ENCODE measurements at places on chromosomes 3 and 15. TPM values are rescaled to one million over a fixed set of nuclear protein-coding genes. Genes with fewer than 3 reads are reported as not detected.

The PIAS1 gene
- total RNA-seq: 73.1 TPM

- H3K27ac ChIP-seq: no peak overlapping the region
- no peak overlapping the region for H3K4me3 ChIP-seq
- H3K36me3 ChIP-seq: no peaks in the 10 kb centered on the region
- no peaks in the 10 kb centered on the region for H3K27me3 ChIP-seq
- no peaks in the 10 kb centered on the region for H3K4me1 ChIP-seq
Observed at GRCh38 chr3:181327349-181327748, 337.8 kb upstream of the DNAJC19 start.

DNA sequence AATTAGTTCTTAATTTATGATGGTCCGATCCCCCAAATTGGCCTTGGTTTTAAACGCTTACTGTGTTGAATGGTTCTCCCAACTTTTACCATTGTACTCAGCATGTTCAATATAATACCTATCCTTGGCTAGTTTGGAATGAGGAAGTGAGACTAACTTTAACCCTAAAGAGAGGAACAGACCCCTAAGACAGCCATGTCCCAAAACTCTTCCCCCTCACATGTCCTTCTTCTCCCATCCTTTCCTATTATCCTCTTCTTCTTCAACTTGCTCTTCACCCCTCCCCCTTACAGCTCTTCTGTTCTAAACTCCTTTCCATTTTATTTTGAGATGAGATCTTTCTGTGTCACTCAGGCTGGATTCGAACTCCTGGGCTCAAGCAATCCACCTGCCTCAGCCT lies 116.5 kb downstream of the RBMS3 start:
- H3K36me3 ChIP-seq: no peaks in the 10 kb centered on the region
- DNase-seq: no peak
- no peak overlapping the region for H3K27ac ChIP-seq

DNA sequence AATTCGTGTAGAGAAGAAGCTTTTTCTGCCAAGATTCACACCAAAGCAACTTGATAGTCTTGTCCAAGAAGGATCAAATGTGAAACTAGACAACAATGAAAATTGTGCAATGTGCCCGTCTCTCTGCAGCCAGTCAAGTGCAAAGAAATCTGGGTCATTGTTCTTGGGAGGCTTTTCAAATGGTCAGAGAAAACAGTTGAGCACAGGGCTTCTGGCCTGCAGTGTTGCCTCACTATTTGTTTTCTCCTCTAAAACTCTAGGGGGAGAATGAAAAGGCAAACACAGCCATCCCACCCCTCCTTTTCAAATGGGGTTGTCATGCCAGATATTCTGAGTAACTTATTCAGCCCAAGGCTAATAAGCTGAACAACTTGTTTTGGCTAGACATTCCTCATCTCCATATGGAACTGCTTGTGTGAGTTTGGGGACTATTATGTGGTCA lies 417.6 kb upstream of the CDIN1 start:
- H3K4me3 ChIP-seq: no peak overlapping the region
- DNase-seq: no peak
- no peaks in the 10 kb centered on the region for H3K36me3 ChIP-seq
- H3K27ac ChIP-seq: no peak overlapping the region
- H3K4me1 ChIP-seq: peaks cover 7% of the 10 kb centered on the region

- no peak for DNase-seq
- no peaks in the 10 kb centered on the region for H3K4me1 ChIP-seq
- H3K27ac ChIP-seq: no peak overlapping the region
- H3K27me3 ChIP-seq: no peaks in the 10 kb centered on the region
Observed at GRCh38 chr3:52325686-52326085, 9.6 kb downstream of the DNAH1 start.

DNA sequence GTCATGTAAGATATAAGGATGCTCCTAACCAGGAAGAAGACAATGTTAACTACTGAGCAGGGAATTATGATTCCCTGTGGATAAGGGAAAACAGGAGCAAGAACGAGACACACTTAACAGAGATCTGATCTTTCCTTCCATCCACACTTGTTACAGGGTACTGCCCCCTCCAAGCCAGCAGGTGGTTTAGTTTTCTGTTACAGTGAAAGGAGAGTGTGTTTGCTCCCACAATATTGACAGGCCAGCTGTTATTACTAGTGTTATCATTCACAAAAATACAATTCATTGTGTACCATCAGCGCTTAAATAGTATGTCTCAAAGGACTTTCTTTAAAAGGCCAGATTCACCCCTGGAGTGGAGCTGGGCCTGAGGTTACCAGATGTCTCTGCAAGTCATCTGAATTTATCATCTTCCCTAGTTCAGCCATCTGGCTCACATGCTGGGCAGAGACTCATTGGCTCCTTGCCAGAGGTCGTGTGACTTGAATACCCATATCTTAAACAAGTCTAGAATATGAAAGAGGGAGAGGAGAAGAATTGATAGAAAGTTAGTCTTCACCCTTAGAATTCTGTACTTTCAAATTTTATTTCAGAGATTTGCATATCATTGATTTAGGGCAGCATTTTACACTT lies 16.8 kb upstream of the FMN1 start:
- no peak for DNase-seq
- no peaks in the 10 kb centered on the region for H3K36me3 ChIP-seq

The GRM2 gene
- total RNA-seq: 0.15 TPM

GRCh38 chr3:151837057-151837456 lies 23.1 kb downstream of the AADAC start:
- peaks cover 16% of the 10 kb centered on the region for H3K4me1 ChIP-seq
- peak overlapping the region; percentile 25 for H3K27ac ChIP-seq
- no peak for DNase-seq
- H3K4me3 ChIP-seq: no peak overlapping the region

DNA sequence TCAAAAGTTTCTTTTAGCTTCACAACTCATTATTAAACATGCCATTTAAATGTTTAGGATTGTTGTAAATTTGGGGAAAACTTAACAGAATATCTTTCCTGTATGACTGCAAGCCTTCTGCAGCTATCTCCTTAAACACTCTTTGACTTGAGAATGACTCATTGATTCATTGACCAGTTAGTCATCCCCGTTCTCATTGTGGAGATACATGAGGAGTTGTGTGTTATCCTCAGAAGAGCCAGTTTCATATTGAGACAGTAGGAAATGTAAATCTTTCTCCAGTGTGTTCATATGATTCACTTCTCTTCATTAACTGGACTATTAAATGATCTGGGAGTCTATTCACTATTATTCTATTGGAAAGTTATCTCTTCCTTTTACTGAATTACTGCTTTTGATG lies 83.0 kb downstream of the CRYGS start:
- no peak for DNase-seq
- no peaks in the 10 kb centered on the region for H3K4me1 ChIP-seq
- no peak overlapping the region for H3K4me3 ChIP-seq
- H3K27me3 ChIP-seq: no peaks in the 10 kb centered on the region
- H3K36me3 ChIP-seq: no peaks in the 10 kb centered on the region
- H3K27ac ChIP-seq: no peak overlapping the region

- no peak for DNase-seq
- no peaks in the 10 kb centered on the region for H3K27me3 ChIP-seq
- no peak overlapping the region for H3K27ac ChIP-seq
- H3K36me3 ChIP-seq: no peaks in the 10 kb centered on the region
Observed at GRCh38 chr3:132800958-132801357, 78.7 kb upstream of the NPHP3 start.

All from lower lobe of right lung (tissue), 2 donors.